Stimulated activated CD4-positive, alpha-beta T cell treated with anti-CD3 and anti-CD28 coated beads, TNF-alpha, amount 100 ng/mL, for 4 hours (primary cell): ENCODE measurements at places on chromosomes 11 and 22.

GRCh38 chr22:25837288-25837900 lies 95.4 kb downstream of the MYO18B start:
- DNase-seq = no peak

DNA sequence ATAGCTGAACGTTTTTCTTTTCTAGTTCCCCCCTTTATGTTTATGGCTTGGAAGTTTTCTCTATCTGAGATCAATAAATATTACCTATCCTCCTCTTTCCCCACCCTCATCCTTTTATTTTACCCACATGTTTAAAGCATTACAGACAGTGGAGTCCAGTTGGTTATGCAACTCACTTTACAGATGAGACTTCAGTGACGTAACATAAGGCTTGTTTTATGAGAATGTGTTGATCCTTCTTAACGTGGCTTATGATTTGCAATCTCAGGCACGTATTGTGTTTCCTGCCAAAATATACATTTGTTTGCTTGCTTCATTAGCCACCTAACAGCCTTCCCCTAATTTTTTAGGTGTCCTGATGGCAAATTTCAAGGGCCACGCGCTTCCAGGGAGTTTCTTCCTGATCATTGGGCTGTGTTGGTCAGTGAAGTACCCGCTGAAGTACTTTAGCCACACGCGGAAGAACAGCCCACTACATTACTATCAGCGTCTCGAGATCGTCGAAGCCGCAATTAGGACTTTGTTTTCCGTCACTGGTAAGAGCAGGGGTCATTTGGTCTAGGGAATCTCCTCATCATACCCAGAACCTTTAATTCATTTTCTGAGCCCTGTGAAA lies 36.6 kb downstream of the TMEM45B start:
- DNase-seq = no peak

- DNase-seq = no peak
Measured at GRCh38 chr22:27111796-27112672, 454.6 kb downstream of the MIAT start.

DNA sequence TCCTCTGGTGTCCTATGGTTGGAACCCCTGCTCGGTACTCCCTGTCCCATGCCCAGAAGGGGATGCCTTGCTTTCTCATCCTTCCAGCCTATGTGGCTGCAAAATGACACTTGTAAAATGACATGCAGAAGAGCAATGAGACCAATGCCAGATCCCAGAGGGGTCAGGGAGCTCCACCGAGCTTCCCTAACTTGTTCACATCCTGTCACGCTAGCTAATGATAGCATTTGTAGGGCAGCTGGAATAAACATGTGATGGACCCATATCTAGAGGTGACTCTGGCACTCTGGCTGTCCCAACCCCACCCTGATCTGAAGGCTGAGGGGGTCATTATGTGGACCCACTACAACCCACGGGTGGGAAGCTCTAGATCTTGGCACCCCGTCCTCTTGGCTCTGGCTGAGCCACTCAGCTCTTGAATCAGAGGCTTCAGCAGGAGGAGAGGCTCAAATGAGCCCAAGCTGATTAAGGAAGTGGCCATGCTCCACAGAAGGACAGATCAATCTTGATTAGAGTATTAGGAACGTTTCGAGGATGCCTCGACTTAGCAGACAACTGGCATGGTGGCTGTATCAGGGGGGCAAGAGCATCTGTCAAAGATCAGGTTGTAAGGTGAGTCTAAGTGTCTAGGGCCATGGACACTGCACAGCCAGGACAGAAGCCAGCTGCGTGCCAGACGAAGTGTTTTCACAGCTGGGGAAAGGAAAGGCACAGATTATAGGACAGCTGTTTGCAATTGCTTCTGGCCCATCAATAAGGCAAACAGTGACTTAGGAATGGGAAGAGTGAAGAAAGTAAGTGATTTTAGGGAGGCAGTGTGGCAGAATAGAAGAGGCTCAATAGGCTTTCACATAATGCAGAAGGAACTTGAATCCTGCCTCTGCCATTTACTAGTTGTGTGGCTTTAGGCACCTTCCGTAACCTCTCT lies 182.8 kb downstream of the KIRREL3 start:
- no peak for DNase-seq

- DNase-seq = no peak
Measured at GRCh38 chr22:45426387-45426786, 12.9 kb downstream of the RIBC2 start.

DNA sequence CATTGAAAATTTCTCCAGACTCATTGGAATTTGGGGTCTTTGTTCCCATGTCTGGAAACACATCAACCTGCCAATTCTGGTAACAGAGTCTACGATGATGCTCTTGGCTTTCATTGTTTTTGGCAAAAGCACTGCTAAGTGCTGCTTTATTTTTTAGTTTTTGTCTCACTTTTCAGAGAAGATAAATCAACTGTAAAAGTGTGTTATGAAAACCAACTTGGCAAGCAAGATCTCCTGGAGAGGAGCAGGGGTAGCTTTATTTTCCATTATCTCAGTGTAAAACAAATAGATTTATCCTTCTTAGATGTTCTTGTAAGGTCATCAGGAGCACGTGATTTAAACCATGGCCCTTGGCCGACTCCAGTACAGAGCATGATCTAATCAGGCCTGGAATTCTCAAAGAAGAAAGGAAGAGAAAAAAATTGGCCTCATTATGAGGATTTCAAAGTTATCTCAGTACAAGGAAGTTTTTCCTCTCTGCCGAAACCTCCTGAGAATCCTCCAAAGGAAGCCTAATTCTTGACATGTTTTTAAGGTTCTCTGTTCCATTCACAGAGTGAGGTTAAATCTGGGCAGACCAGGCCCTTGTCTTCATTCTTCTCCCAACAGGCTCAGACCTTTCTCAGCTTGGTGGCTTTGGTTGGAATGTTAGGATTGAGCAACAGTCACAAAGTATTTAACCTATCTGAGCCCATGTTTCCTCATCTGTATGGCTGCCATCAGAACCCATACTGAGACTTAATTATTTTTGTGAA lies 16.4 kb upstream of the PAMR1 start:
- DNase-seq = no peak

DNA sequence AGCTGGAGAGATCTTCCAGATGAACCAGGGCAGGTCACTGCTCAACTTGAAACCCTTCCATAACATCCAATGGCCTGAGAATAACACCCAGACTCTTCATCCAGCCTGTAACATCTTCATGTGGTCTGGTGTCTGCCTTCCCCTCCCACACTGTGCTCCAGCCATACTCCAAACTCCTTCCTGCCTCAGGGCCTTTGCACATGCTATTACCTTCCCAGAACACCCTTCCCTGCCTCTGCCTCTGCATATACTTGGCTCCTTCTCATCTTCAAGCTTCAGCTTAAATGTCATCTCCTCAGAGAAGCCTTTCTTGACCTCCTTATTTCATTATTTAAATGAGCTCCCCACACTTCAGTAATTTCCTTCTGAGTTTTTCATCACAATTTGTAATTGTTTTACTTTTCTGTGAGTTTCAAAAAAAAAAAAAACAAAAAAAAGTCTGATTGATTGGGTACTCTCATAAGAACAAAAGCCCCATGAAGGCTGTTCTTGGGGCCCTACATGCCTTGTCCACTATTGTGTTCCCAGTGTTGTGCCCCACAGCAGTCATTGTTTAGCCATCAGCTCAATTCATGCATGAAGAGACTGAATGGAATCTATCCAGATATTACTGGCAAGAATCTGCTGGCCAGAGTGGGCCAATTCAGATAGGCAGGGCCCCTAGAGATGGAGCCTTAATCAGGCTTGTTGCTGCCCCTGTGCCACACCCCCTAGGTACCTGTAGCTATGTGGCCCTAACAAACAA lies 22.1 kb downstream of the LMO1 start:
- DNase-seq = no peak

- no peak for DNase-seq
Measured at GRCh38 chr22:22770881-22771280, 116.7 kb upstream of the IGLL5 start.

GRCh38 chr22:45263463-45264269 lies 21.1 kb upstream of the UPK3A start:
- DNase-seq = no peak
